Hepatocyte (in vitro differentiated cells): ENCODE measurements at places on chromosomes 1 and 21.
A peak's percentile ranks its signal among the peaks of the same experiment; 100 is the strongest.

GRCh38 chr1:178025613-178026356 is 55.9 kb upstream of the SEC16B start:
- no peak for DNase-seq

- DNase-seq = no peak
Observed at GRCh38 chr1:27445177-27445936, 44.6 kb downstream of the WASF2 start.

GRCh38 chr1:209102120-209102519 is 481.4 kb upstream of the CAMK1G start:
- no peak for DNase-seq

DNA sequence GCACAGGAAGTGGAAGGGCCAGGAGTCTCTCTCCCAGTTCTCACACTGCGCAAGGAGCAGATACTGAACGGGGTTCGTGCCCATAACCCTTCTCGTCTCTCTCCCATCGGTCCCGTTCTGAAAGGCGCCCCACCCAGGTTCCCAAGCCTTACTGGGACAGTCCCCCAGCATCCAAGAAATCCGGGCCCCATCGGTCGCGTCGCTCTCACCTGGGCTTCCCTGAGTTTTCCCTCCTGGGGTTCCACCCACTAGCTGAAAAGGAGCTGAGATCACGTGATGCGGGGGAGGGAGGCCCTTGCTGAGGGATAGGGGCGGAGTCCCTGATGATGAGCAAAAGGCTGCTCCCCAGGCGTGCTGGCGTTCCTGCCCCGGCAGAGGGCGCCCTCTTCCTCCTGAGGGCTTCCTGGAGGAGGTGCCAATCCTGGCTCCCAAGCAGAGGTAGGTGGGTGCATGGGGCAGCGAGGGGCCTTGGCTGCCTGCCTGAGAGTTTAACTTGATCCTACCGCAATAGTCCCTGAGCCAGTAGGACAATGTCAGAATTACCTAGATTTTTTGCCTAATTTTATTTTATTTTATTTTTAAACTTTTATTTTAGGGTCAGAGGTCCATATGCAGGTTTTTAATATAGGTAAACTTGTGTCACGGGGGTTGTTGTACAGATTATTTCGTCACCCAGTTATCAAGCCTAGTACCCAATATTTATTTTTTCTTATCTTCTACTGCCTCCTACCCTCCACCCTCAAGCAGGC is at the start of gene SPOCD1:
Gene SPOCD1 (minus strand): TSS at position 271 of the 749 bp plus-strand sequence. CDS start 689 bp downstream, outside the sequence.
- DNase-seq = peak; percentile 95
